ENCODE measurements at places on chromosomes 3 and 15.

GRCh38 chr3:58824285-58824684 is 157.7 kb upstream of the FAM3D start:
- no peak for DNase-seq

DNA sequence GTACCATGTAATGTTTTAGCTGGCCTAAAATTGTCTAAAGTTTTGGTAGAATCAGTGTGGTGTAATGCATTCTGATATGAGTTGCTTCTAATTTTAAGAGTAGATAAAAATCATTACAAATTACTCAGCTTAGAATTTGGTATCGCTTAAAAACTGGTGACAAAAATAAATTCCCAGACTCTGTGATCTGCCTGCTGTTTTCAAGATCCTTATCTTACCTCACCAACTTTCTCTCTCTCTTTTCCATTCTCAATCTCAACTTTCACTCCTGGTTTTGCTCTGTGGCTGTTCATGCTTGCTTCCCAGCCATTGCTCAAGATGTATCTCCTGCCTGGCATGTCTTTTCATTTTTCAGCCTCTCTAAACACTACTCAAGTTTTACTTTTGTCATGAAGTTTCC is 45.7 kb downstream of the TCF12 start:
- no peak for DNase-seq

- no peak for DNase-seq
Measured at GRCh38 chr3:172974969-172975368, 166.1 kb downstream of the SPATA16 start.

DNA sequence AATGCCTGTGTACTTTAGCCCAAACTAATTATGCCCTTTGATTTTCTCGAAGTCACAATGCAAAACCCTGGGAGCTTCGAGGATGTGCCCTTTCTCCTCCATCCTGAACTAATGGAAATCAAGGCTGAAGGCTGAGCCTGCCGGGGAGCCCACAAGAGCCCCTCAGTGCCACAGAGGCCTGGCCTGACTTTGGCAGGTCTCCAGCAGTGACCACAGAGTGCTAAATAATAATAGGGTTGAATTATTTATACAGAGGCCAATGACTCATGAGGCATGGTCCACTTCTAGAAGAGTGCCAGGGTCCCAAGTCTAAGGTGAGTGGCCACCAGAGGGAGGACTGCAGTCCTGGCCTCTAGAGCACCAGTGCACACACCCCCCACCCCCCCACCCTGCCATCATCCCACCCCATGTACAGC is 19.1 kb upstream of the GLCE start:
- no peak for DNase-seq

GRCh38 chr3:121481106-121481880 is 64.5 kb downstream of the POLQ start:
- DNase-seq = no peak

GRCh38 chr3:178847190-178847589 is 224.4 kb downstream of the ZMAT3 start:
- DNase-seq = no peak

GRCh38 chr3:150494411-150494977 is 51.8 kb downstream of the SERP1 start:
- no peak for DNase-seq

GRCh38 chr15:55403531-55403930 is 4.6 kb downstream of the CCPG1 start:
- DNase-seq = no peak

DNA sequence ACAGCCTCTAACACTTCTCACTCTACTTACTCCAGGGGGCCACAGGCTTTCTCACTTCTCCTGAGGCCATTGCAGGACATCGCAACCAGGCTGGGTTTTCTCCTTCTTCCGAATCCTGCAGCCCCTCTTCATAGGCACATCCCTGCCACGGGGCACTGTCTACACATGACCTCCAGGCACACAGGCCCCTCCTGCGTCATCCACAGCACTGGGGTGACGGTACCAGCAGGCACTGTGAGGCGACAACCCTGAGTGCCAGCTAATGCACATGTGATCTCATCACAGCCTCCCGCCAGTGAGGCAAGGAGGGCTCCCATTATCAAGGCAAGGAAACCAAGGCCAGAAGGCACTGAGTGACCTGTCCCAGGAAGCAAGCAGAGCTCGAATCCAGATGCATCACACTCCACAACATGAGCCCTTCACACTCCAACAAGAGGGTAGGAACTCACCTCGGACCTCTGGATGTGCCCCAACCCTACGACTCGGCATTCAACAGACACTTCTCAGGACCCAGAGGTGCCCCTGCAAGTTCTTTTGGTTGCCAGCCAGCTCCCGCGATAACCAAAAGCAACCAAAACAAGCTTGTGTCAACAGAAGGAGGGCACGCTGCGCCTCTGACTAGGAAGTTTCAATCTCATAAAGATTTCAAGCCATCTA is 16.7 kb downstream of the FAM174B start:
- no peak for DNase-seq

- no peak for DNase-seq
Measured at GRCh38 chr3:178063461-178063860, 472.8 kb upstream of the KCNMB2 start.

- no peak for DNase-seq
Measured at GRCh38 chr3:70042641-70043040, 43.1 kb downstream of the SAMMSON start.

DNA sequence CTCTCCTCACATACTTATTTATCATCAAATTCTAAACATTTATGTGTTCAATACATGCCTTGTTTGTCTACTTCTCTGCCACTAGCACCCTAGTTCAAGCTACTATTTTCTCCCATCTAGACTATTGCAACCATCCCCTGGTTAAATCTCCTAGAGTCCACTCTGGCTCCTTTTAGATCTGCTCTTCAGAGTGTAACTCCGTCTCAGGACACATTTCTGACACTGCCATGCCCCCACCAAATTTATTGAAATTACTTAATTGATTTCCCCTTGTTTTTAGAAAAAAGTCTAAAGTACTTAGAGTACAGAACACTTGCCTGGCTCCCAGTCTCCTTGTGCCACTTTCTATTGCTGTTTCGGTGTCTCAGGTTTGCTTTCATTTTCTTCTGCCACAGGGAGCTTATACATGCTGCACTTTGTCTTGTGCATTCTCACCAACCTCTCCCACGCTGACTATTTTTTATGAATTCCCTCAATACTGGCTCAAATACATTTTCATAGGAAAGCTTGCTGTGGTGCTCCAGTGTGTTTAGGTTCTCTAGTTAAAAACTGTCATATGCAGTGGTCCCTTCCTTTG is 792.3 kb downstream of the DIPK2A start:
- no peak for DNase-seq
